ENCODE measurements at places on chromosomes 12 and 14.

- DNase-seq = peak; percentile 31
These were observed 218.1 kb downstream of the MON2 start for GRCh38 chr12:62684570-62685295.

DNA sequence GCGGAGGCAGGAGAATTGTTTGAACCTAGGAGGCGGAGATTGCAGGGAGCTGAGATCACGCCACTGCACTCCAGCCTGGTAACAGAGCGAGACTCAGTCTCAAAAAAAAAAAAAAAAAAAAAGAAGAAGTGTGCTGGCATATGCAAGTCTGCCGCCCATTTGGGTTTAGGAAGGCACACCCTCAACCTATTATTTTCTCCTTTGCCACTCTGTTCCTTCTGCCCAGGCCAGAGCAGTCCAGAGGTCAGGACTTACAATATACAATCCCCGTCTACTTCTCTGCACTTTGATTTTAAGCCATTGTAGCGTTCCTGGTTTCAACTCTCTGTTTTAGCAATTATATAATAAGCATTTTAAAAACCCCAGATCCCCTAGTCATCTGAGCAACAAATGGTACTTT lies 39.8 kb downstream of the CATSPERB start:
- DNase-seq = no peak

- DNase-seq = peak; percentile 8
These were observed 103.6 kb downstream of the SSPN start for GRCh38 chr12:26298785-26299621.

DNA sequence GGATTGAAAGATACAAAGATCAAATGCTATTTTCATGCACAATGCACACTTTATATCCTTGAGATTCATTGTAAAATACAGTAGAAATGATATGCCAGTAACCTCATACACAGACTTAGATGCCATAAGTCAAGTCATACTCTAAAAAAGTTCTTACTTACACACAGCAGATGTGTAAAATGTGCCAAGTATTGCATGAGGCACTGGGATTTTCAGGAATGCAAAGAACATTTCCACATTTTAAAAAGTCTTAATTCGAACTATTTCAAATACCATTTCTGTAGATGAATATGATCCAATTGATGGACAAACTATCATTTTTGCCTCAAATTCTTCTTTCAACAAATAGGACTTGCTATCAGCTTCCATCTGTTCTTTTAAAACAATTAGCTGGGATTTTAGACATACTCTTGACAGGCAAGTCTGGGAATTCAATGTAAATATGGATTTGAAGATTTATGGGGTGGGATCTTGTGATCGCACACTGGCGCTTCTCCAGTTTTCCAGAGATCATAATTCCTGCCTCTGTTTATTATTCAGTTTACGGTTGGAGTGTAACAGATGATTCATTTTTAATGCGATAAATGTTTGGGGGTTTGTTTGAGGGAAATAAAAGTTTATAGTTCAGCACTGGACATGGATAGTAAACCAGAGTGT lies 183.8 kb downstream of the PAX9 start:
- no peak for DNase-seq

- peak; percentile 91 for DNase-seq
These were observed 10.1 kb upstream of the GRIP1 start for GRCh38 chr12:66688846-66689439.

All from GM23338 (cell line).